Right renal pelvis (tissue), 4 donors: ENCODE measurements at places on chromosomes 1 and 21. TPM values are rescaled to one million over a fixed set of nuclear protein-coding genes. Genes with fewer than 3 reads are reported as not detected.

The CYYR1 gene
- polyA plus RNA-seq, result 75.9 TPM

The PDZK1 gene
- 194 TPM for polyA plus RNA-seq

The NKAIN1 gene
- 3.8 TPM for polyA plus RNA-seq

The CCDC17 gene
- polyA plus RNA-seq, result 1.6 TPM

The FAM72D gene
- polyA plus RNA-seq, result 2.3 TPM

The PRXL2B gene
- polyA plus RNA-seq, result 51.2 TPM

The TRIM67 gene
- polyA plus RNA-seq, result 0.06 TPM

The PGLYRP4 gene
- not detected for polyA plus RNA-seq

The NEK2 gene
- 17.8 TPM for polyA plus RNA-seq

The NPHS2 gene
- polyA plus RNA-seq, result 480 TPM

The NGF gene
- polyA plus RNA-seq, result 2.2 TPM

The OTUD3 gene
- 16.3 TPM for polyA plus RNA-seq

The PDC gene
- polyA plus RNA-seq, result 0.24 TPM

The PRR9 gene
- polyA plus RNA-seq, result not detected

The SNRNP40 gene
- 64.0 TPM for polyA plus RNA-seq

The HFM1 gene
- polyA plus RNA-seq, result 8.0 TPM

The TCEA3 gene
- polyA plus RNA-seq, result 46.0 TPM

The SERTAD4 gene
- polyA plus RNA-seq, result 3.6 TPM

The SMCP gene
- polyA plus RNA-seq, result not detected

The UBL4B gene
- not detected for polyA plus RNA-seq

The SH2D5 gene
- polyA plus RNA-seq, result 1.2 TPM

The GPR137B gene
- 47.4 TPM for polyA plus RNA-seq

The RHD gene
- polyA plus RNA-seq, result 0.60 TPM

The CNIH3 gene
- polyA plus RNA-seq, result 9.5 TPM

The BRDT gene
- 0.11 TPM for polyA plus RNA-seq

The TNNI3K gene
- polyA plus RNA-seq, result 2.1 TPM

The FCAMR gene
- polyA plus RNA-seq, result 9.2 TPM

The TMEM269 gene
- 0.65 TPM for polyA plus RNA-seq

The RNU1-4 gene
- not detected for polyA plus RNA-seq

The KRTAP7-1 gene
- polyA plus RNA-seq, result not detected

The PODN gene
- polyA plus RNA-seq, result 3.3 TPM

The KCNJ10 gene
- polyA plus RNA-seq, result 24.5 TPM

The DUSP23 gene
- polyA plus RNA-seq, result 28.5 TPM

The OR2T10 gene
- 0.10 TPM for polyA plus RNA-seq

The HES5 gene
- 0.41 TPM for polyA plus RNA-seq

The HSF2BP gene
- polyA plus RNA-seq, result 2.2 TPM

The KCNN3 gene
- 2.5 TPM for polyA plus RNA-seq

The MCOLN3 gene
- polyA plus RNA-seq, result 9.7 TPM

The C1orf87 gene
- 0.63 TPM for polyA plus RNA-seq

The NHLH1 gene
- 0.08 TPM for polyA plus RNA-seq

The LEFTY2 gene
- polyA plus RNA-seq, result 1.8 TPM

The ABCA4 gene
- polyA plus RNA-seq, result 7.7 TPM

The TCHH gene
- not detected for polyA plus RNA-seq

The LRRC3 gene
- polyA plus RNA-seq, result 4.8 TPM

The PDZK1IP1 gene
- 39.5 TPM for polyA plus RNA-seq

The TMPRSS15 gene
- polyA plus RNA-seq, result 0.29 TPM

The PIK3C2B gene
- 14.5 TPM for polyA plus RNA-seq

The LRRC71 gene
- polyA plus RNA-seq, result 0.66 TPM

The MNDA gene
- 6.2 TPM for polyA plus RNA-seq

The PERM1 gene
- polyA plus RNA-seq, result 0.14 TPM

The CFHR2 gene
- 0.08 TPM for polyA plus RNA-seq

The GBP6 gene
- not detected for polyA plus RNA-seq

The TMEM82 gene
- polyA plus RNA-seq, result 6.1 TPM

The LCE3E gene
- polyA plus RNA-seq, result not detected

The CSMD2 gene
- 1.3 TPM for polyA plus RNA-seq

The ILDR2 gene
- polyA plus RNA-seq, result 13.9 TPM
